ENCODE measurements at places on chromosomes 13 and 19.
A peak's percentile ranks its signal among the peaks of the same experiment; 100 is the strongest.

DNA sequence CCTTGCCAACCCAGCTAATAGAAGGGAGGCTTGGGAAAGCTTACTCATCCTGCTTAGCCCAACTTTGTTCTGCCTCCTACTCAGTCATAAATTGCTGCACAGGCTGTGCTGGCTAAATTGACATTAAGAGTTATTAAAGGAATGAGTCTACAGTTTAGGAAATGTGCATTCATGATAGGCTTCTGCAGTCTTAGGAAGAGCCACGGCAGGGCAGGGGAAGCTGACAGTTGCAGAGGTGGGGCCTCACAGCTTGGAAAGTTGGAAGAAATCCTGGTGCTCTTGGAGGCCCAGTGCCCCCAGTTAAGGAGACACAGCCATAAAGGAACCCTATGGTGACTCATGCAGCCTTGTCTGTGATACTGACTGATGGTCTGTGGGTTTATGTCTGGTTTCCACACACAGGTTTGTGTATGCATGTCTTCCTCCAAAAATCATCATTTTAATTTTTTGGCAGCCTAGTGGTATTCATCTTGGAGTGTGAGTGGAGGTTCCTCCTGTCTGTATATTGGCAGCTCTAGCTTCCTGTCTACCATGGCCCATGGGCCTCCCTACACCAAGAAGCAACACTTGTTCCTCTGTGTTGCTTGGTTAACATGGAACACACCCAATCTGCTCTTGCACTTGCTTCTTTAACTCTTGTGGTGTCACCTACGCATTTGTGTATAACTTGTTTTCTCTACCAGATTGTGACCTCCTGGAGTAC is 135.0 kb upstream of the KL start:
- H3K27ac ChIP-seq = no peak overlapping the region
- H3K36me3 ChIP-seq = no peaks in the 10 kb centered on the region
- H3K4me3 ChIP-seq = no peak overlapping the region
- DNase-seq = no peak
- H3K27me3 ChIP-seq = no peaks in the 10 kb centered on the region
- peaks cover 29% of the 10 kb centered on the region for H3K4me1 ChIP-seq

- H3K27me3 ChIP-seq = no peaks in the 10 kb centered on the region
- peak within 1 kb of the TSS; percentile 94 for H3K27ac ChIP-seq
- H3K4me3 ChIP-seq = peak within 1 kb of the TSS; percentile 86
- H3K36me3 ChIP-seq = peaks cover 40% of the 10 kb centered on the region
- DNase-seq = peak; percentile 68
Measured at GRCh38 chr19:3984908-3985642, at the start of gene EEF2. EEF2 (minus strand) TSS chr19:3985463; CDS start chr19:3985380, 83 bp downstream.

DNA sequence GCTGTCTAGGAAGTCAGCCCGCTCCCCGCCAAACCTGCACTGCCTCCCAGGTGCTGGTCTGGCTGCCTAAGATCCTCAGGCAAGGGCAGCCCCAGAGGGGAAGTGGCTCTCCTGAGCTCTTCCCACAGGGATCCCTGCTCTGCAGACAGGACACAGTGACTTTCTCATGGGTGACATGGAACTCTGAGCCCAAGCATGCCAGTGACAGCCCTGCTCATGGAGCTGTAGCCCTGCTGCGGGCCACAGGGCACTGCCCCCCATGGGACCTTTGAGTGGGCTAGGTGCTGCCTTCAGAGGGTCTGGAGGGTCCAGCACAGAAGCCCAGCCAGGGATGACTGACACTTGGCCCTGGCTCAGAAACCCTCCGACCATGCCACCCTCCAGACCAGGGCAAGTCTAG is 109.1 kb downstream of the TUBA3C start:
- no peaks in the 10 kb centered on the region for H3K27me3 ChIP-seq
- H3K4me1 ChIP-seq = no peaks in the 10 kb centered on the region
- H3K4me3 ChIP-seq = no peak overlapping the region
- H3K27ac ChIP-seq = no peak overlapping the region
- DNase-seq = no peak

DNA sequence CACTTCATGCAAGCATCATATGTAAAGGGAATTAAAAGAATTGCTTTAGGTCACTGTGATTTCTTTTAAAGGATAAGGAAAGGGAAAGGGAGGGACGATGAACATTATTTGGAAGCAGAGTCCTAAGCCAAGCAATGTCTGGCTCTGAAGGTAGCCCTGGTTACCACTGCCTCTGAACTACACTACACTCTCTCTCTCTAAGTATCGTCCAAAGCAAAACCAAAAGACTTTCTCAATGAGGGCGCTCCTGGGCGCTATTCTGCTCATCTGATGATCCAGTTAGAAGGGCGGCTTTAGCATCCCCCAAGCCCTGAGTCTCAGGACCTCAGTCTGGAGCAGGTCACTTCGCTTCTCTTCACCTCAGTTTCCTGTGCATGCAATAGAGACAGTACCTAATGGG is 26.2 kb downstream of the FOXO1 start:
- peaks cover 69% of the 10 kb centered on the region for H3K4me1 ChIP-seq
- no peak for DNase-seq
- H3K27me3 ChIP-seq = no peaks in the 10 kb centered on the region
- no peaks in the 10 kb centered on the region for H3K36me3 ChIP-seq
- H3K4me3 ChIP-seq = no peak overlapping the region

- DNase-seq = no peak
- H3K4me3 ChIP-seq = no peak overlapping the region
- no peaks in the 10 kb centered on the region for H3K27me3 ChIP-seq
- peaks cover 3% of the 10 kb centered on the region for H3K36me3 ChIP-seq
Measured at GRCh38 chr13:94617389-94618000, 15.8 kb downstream of the GPR180 start.

Data from thoracic aorta (tissue), 2 donors.